Activated T-cell treated with anti-CD3 and anti-CD28 coated beads, Interleukin-2, amount 50 U/mL, for 1 hour (primary cell): ENCODE measurements at places on chromosomes 13 and 19.

DNA sequence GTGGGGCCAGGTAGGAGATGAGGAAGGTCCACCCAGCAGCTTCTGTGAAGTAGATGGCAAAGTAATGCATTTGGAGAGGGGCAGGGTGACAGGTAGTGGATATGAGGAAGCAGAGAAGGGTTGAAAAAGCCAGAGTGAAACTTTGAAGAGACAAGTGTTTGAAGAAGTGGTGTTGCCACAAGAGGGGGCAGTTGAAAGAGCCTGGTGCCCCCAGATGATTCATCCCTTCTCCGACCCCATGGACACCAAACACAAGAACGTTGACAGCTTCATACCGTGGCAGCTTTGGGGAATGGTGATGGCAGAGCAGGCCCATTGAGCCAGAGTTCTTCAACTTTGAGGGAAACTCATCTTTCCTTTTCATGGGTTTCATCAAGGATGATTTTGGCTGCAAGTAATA is 19.9 kb downstream of the IFNL3 start:
- DNase-seq = no peak

DNA sequence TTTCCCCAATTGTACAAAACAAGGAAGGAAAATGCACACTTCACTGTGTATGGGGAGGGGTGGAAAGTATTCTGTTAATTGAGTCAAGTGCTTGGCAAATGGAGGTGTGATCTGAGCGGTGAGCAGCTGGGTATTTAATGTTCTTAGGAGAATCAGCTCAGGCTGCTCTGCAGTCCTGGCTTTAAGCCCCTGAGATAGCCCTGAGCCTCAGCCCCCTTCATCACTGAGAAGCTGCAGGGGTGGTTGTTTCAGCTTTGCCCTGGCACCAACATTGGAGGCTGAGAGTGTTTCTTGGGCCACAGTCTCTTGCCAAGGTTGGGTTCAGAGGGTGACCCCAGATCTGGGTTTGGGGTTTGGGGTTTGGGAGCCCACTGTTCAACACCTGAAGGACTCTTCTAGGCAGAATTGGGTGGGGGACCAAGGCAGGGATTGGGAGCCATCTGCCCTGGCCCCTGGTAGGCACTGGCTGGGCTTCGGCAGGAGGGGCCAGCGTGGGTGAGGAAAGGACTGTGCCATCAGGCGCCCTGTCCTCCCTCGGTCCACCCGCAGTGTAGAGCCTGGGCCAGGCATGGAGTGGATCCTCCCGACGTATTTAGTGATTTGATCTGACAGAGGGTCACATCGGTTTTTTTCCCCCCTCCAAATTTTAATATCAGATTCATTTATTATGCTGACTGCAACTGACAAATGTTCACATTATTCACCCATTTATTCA is 66.7 kb upstream of the ZNF536 start:
- DNase-seq = no peak

- no peak for DNase-seq
These were observed 264.1 kb downstream of the TSHZ3 start for GRCh38 chr19:31085125-31085524.

DNA sequence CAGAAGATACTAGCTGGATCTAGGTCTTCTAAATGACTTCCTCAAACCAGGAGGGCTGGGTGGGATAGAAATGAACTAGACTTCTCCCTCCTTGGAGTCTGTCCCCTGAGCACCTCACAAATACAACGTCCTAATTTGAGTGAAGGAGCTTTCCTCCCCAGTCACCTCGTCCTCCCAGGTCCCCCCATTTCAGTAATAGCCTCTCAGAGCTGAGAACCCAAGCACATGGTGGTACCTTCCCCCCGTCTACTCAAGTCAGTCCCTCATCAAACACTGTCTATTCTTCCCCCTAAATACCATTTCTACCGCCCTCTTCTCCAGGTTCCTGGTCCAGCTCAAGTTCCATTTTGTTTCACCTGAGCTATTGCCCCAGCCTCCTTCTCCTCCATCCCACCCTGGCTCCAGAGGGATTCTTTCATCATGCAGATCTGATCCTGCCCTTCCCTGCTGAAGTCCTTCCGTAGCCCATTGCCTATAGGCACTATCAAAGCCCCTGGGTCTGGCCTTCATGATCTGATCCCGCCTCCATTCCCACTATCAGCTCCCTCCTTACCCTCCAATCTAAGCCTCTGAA is 5.3 kb upstream of the PRKCG start:
- peak; percentile 38 for DNase-seq

GRCh38 chr13:43191546-43191945 is 168.2 kb downstream of the DNAJC15 start:
- no peak for DNase-seq

DNA sequence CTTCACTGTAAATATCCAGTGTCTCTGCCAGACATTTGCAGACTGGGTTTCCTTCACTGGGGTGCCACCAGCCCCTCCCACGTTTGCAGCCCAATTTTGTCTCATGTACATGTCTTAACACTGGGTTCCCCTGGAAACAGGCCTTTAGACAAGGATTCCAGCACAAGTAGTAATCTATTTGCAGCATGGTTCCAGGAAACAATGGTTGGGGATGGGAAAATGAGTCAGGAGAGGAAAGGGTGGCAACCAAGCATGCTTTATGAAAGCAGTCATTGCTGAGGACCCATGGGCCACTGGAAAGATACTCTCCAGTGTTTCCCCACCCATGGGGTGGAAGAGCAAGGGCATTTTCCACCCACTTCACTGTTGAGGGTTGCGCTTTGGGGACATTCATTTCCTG is 53.6 kb upstream of the FARP1 start:
- DNase-seq = no peak

DNA sequence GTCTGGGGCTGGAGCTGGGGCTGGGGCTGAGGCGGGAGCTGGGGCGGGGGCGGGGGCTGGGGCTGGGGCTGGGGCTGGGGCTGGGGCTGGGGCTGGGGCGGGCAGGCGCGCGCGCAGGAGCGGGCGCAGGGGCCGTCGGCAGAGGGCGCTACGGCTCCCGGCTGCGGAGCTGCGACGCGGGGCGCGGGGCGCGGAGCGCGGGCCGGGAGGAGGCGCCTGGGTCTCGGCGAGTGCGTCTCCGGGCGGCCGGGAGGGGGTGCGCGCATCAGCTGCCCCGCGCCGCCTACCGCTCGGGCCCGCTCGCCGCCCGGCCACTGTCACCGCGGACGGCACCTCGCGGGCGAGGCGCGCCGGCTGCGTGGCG is 422 bp upstream of the MTUS2 start:
- DNase-seq = peak; percentile 44

DNA sequence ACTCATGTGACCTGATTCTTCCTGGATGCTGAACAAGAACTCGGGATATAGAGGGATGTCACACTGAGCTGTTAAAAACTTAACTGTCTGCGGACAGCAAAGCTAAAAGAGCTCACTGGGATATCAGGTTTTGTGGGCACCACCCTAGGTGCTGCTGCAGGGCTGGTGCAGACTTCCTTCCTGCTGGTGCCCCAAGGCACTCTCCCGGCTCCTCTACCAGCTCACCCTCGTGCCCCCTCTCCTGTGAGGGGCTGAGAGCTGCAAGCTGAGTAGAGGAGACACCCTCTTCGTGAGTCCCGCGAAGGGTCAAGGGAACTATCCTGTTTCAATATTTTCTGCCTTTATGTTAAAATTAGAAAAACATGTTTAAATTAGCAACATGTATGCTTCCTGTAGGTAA is 1475.7 kb downstream of the EFNB2 start:
- DNase-seq = no peak

DNA sequence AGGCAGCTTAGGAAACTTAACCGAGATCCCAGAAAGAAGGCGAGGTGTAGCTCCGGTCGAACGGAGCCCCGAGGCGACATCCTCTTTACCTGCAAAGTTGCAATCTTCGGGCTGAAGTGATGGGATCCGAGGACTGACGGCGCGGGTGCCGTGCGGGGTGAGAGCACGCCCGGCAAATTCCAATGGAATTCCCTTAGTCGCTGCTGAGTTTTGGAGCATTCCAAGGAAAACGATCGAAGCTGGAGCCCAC is 141 bp downstream of the TRPC4 start:
- no peak for DNase-seq

DNA sequence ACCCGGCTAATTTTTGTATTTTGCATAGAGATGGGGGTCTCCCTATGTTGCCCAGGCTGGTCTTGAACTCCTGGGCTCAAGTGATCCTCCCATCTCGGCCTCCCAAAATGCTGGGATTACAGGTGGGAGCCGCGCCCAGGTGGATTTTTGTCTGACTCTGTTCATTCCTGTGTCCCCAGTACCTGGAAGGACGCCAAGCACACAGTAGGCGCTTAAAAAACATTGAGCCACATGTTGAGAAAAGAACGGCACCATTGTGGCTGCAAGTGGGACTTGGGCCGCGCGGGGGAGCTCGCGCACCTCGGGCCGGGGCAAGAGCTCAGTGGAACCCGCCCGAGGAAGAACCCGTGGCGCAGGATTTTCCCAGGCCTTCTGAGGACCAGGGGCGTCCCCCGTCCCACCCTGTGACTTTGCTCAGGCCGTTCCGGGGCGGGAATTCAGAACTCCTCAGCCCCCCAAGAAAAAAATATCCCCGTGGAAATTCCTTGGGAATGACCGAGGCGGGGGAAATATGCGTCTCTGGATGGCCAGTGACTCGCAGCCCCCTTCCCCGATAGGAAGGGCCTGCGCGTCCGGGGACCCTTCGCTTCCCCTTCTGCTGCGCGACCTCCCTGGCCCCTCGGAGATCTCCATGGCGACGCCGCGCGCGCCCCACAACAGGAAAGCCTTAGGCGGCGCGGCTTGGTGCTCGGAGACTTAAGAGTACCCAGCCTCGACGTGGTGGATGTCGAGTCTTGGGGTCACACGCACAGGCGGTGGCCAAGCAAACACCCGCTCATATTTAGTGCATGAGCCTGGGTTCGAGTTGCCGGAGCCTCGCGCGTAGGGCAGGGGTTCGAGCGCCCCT is 1.4 kb upstream of the ICAM1 start:
- DNase-seq = peak; percentile 93

GRCh38 chr13:98534821-98535220 is 42.1 kb downstream of the STK24 start:
- DNase-seq = no peak

DNA sequence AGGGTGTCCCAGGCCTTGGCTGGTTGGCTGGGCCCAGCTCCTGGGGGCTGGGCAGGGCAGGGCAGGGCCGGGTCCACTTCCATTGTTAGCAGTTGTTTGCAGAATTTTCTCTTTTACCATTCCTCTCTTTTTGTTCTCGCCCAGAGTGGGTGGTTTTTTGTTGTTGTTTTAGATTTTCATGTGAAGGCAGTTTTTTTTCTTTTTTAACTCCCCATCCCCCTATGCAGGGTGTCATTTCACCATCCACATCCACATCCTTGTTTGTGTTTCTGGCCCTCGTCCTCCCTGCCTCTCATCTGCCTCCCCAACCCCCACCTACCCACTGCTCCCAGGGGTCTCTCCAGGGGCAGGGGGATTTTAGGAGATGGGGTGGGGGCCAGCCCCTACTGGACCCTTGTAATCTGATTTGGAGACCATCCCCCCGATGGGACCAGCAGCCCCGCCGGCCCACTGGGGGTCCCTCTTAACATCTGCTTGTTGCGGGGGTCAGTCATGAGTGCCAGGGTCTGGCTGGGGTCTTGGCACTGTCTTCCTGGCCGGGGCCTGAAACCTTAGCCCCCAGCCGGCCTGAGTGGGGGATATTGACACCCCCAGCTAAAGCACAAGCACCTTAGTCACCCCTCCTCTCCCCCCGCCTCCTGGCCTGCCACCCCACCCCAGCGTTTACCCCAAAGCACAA is 10.4 kb downstream of the STX10 start:
- no peak for DNase-seq

GRCh38 chr13:111638233-111638632 is 317.8 kb downstream of the TEX29 start:
- no peak for DNase-seq

DNA sequence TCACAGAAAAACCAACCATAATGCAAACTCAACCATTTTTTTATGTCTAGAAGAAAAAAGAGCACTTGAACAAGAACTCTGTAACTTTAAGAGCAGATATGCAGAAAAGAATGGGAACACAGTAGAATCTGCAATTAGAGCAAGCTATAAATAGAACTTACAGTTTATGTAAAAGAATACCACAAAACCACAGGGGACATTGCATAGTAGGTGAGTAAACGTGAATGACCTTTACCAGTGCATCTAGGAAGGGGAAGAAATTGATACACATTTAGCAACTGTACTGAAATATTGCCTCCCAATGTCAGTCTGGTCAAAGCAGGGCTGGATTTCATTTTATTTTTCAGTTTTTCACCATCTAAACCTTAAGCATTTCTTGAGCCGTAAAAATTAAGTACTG is 242.2 kb upstream of the EDNRB start:
- no peak for DNase-seq

GRCh38 chr13:26695360-26695705 is 65.3 kb downstream of the GPR12 start:
- no peak for DNase-seq

GRCh38 chr13:62125451-62125850 is 709.8 kb upstream of the PCDH20 start:
- DNase-seq = no peak
